Amygdala (tissue), 56 donors: ENCODE measurements at places on chromosomes 2 and 18.

DNA sequence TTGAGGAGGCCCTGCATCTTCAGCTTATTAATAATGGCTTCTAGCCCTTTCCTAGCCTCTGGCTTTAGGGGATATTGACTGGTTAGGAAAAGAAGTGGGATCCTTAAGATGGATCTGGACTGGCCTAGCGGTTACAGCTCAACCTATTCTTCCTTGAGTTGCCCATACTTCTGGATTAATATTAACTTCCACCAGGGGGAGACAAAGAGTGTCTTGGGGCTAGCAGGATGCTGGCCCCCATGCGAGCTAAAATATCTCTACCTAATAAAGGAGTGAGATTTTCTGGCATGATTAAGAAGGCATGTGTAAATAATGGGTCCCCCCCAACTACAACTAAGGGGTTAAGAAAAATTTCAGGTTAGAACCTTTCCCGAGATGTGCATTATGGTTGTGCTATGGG lies 23.2 kb upstream of the PLA2R1 start:
- no peak for DNase-seq

DNA sequence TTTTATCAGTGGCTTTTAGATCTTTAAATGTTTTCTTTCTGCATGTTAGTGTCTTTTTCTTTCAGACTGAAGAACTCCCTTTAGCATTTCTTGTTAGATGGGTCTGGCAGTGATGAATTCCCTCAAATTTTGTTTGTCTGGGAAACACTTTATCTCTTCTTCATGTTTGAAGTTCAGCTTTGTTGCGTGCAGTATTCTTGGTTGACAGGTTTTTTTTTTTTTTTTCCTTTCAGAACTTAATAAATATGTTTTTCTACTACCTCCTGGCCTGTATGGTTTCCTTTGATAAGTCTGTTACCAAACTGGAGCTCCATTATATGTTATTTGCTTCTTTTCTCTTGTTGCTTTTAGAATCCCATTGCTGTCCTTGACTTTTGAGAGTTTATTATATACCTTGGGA lies 89.8 kb upstream of the ACKR3 start:
- no peak for DNase-seq

- no peak for DNase-seq
These were observed 123.3 kb upstream of the RND3 start for GRCh38 chr2:150610670-150611279.

GRCh38 chr18:56124186-56124585 lies 514.2 kb downstream of the TXNL1 start:
- DNase-seq = no peak

GRCh38 chr2:218894151-218894879 lies 13.7 kb downstream of the WNT10A start:
- no peak for DNase-seq

DNA sequence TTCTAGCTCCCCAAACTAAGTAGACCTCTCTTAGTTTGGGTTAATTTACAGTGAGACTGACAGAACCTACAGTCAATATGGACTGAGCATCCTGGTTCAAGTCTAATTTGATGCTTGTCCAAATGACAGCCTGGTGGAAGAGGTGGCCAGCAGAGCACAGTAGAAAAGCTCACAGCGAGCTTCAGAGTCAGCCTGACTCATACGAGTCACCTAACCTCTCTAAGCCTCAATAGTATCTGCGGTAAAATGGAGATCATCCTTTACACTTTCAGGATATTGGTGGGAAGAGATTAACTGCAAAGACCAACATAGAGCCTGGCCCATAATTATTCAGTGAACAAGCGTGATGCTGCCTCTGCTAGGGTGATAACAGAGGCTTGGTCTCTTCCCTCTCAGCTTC lies 54.5 kb downstream of the DOCK10 start:
- no peak for DNase-seq

DNA sequence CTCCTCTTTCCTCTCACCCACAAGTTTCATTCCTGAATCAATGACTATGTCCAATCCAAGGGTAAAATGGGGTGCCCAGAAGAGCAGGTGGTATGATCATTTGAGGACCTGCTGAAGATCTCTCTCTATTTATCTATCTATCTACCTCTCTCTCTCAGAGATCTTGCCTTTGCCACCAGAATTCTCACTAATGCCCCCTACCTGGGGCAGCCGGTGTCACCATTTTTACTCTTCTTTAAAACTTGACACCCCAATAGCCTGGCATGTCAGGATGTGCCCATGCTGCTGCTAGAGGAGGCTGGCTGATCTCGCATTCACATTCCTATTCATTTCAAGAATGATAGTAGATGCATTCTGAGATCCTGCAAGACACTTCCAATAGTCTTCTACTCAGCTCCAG lies 24.3 kb upstream of the RPIA start:
- DNase-seq = no peak

DNA sequence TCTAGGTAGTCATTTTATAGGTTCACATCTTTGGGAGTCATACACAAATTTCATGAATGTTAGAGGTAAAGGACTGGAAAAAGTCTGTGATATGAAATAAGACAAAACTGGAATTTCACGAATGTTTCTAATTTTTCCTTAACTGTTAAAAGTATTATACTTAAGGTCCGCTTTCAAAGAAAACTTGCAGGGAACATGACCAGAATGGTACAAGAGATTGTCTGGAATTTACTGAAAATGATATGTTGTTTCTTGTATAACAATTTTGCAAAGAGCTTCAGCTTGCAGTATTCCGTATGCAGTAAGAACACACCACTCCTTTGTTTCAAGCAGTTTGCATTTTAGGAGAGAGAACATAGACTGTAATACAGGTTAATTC lies 1.6 kb downstream of the DDX1 start:
- no peak for DNase-seq

GRCh38 chr2:161424394-161424769 lies 8.3 kb downstream of the TBR1 start:
- no peak for DNase-seq

DNA sequence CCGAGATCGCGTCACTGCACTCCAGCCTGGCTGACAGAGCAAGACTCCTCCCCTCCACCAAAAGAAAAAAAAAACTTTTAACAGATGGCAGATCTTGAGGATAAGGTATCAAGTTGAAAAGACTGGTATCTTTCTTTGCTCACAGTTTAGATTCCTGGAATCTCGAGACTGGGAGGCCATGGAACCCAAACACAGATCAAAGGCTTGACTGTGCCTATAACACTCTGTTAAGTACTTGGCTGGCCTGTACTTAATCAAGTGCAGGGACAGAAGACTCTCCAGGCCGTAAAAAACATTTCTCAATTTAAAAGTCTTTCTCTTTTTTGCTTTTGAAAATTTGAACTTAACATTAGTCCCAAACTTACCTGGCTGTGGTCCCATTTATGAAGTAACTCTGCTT lies 107.1 kb upstream of the ZNF516 start:
- DNase-seq = no peak

GRCh38 chr2:106685180-106685897 lies 198.2 kb downstream of the CD8B2 start:
- no peak for DNase-seq

DNA sequence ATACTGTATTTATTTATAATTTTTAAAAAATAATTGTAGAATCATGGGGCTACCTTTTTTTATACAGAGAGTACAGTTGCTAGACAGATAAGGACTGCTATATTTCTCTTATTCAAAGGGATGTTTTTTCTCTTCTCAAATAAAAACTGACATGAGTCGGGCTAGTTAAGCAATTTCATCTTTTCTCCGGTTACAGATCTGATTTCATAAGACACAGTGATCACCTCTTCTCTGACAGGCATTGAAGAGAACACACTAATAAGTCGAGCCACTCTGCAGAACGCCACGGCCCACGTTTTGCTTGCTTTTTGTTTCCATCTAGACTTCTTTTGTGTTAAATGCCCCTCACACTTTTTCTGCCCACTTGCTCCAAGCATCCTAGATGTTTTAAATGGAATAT lies 85.4 kb downstream of the HNRNPLL start:
- DNase-seq = no peak

DNA sequence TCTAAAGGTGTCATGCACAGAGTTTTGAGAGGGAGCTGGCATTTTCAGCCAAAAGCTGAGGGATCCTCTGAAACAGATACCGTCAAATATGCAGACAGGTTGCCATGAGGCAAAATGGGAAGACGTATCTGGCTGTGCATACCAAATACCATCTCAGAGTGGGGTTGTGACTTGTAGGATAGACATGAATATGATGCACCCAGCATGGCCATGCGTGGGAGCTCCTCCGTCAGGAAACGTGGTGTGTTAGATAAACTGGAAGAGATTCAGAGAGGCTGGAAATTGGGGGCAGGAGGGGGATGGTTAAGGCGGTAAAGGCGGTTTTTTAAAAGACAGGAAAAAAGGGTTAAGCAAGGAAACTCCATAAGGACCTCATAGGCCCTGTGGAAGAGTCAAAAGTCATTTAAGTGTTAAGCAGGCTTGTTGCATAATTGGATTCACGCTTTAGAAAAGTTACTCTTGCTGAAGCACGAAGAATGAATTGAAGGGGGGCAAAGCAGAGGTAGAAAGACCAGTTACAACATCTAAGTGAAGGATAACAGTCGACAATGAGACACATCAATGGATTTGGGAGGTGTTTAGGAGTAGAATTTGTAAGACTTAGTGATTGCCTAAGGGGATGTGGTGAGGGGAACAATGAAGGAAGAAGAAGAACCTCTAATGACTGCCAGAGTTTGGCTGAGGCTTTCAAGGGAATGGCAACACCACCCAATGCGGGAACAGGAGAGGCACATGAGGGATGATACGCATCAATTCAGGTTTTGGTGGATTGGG lies 139.6 kb upstream of the CTAGE1 start:
- DNase-seq = no peak
